ENCODE measurements at places on chromosomes 2 and 18.

DNA sequence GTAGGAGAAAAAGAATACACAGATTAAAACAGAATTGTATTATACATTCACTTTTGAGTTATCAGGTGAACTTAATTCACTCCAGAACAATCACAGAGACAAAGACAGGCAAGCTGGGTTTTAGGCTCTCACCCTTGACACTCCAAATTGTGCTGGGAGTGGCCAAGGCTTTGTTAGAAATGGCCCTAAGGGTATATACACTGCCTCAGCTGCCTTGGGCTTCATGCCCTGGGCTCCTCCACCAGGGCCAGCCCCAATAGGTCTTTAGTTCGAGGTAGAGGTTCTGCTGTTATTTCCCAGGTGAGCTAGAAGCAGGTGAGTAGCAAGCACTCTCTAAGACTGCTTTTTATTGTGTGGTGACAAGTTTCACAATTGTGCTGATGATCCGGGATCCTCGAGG is 19.9 kb downstream of the GEMIN6 start:
- DNase-seq, result no peak

DNA sequence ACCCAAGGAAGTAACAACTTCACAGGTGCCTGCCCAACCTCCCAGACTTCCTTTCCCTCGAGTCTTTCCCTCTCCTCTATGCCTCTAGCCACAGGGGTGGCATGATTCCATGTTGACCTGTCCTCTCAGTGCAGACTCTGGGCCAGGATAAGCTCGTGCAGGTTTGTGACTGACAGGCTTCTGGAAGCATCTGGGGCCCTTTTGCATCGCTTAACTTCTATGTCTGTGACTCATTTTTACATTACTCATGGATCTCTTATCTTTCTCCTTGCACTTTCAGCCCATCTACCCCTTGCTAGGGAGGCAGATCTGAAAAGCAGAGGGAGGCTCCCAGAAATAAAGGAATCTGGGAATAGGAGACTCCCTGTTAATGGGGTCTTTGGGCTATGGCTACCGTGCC is 98.5 kb upstream of the RIOK3 start:
- DNase-seq, result no peak

DNA sequence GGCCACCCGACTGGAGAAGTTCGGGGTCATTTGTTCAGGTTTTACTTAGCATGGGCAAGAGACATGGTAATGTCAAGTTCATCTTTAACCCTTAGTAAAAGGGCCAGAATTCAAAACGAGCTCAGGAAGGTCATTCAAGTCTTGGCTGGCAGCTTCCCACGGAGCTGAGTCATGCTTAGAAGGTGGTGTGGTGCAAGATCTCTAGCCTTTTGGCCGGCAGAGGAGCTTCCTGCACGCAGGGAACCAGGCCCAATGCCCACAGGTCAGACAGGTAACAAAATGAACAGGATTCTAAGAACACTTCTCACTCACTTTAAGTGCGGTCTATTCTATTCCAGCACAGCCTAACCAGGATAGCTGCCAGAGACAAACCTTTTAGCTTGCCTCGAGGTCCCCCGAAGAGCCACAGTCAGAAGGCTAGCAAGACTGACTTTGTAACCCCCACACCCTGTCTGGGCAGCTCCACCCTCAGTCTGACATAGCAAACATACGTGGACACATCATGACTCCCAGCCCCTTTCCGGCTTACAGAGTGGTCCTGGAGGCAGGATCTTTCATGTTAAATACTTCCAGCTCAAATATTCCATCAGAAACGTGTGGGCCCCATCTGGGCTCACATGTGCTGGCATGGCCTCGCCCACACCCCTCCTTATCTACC is 292.7 kb downstream of the BCL11A start:
- DNase-seq, result no peak

DNA sequence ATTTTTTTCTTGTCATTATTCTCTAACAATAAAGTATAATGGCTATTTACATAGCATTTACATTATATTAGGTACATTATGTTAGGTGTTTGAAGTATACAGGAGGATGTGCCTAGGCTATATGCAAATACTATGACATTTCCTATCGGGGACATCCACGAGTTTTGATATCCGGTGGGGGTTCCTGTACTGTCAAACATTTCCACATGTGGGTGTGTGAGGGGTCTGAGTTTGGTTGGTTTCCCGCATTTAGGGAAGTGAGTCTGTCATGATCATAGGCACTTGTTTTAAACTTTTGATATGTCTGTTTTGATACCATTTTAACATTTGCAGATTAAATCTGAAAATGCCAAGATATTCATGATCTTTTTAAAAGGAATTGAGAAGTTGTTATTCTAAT is 76.0 kb downstream of the CEP192 start:
- no peak for DNase-seq

GRCh38 chr18:62179213-62179612 is 7.6 kb downstream of the PIGN start:
- no peak for DNase-seq

DNA sequence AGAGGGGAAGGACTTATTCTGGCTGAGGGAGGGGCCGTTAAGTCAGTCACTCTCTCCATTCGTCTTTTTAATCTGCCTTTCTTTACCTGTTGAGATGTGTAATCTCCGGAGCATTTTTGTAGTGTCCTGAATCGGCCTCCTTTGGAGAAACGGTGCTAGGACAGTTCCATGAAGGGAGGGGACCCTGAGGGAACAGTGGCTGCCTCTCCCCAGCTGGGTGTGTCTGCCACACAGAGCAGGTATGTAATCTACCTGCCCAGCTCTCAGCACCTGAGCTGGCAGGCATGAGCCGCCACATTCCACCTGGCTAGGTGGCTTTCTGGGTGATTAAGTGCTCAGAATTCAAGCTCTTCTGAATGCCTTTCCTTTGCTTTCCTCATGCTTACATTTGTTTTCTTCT is 131.2 kb downstream of the WDSUB1 start:
- no peak for DNase-seq

GRCh38 chr2:203252818-203253217 is 14.0 kb downstream of the CYP20A1 start:
- DNase-seq, result no peak
